ENCODE measurements at places on chromosomes 16 and 17. TPM values are rescaled to one million over a fixed set of nuclear protein-coding genes. Genes with fewer than 3 reads are reported as not detected.

Gene NPIPB13
- not detected for total RNA-seq

Gene CCL23
- total RNA-seq: not detected

Gene C16orf90
- not detected for total RNA-seq

Gene CLDN6
- 0.15 TPM for total RNA-seq

Gene SOST
- total RNA-seq: not detected

Gene ACE
- total RNA-seq: 0.89 TPM

Gene SCIMP
- not detected for total RNA-seq

Gene SMTNL2
- 0.15 TPM for total RNA-seq

Gene CDIPT
- 80.6 TPM for total RNA-seq

Gene KRT9
- total RNA-seq: not detected

Gene FA2H
- total RNA-seq: not detected

Gene NTN1
- total RNA-seq: under 0.01 TPM

Gene MYOCD
- total RNA-seq: under 0.01 TPM

All from bronchus fibroblast of lung (primary cell).